AG04449 (cell line): ENCODE measurements at places on chromosomes 4 and X.

DNA sequence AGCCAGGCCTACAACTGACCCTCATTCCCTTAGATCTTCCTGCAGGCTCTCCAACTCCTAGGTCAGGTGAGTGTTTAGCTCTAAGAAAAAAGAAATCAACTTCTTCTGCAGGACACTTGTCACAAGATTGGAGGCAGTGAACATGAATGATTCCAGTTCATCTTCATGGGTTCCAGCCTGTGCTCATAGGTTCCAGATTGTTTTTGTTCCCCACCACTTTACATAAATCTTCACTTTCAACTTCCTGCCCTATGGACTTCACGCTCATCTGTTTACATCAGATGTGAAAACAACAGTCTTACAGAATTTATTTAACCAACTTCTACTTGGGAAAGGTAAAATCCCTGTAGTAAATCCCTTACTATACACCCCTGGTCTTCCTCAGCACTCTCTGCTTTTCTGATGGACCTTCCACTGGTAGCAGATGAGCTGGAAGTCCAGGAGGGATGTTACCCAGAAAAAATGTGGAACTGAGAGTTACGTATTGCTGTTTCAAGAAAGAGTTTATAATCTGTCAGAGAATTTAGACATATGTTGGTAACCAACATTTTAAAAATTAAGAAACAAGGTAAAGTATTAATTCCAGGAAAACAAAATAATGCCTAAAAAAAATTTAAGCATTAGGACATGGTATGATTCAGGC is 62.4 kb downstream of the ANAPC10 start:
- no peak for DNase-seq

DNA sequence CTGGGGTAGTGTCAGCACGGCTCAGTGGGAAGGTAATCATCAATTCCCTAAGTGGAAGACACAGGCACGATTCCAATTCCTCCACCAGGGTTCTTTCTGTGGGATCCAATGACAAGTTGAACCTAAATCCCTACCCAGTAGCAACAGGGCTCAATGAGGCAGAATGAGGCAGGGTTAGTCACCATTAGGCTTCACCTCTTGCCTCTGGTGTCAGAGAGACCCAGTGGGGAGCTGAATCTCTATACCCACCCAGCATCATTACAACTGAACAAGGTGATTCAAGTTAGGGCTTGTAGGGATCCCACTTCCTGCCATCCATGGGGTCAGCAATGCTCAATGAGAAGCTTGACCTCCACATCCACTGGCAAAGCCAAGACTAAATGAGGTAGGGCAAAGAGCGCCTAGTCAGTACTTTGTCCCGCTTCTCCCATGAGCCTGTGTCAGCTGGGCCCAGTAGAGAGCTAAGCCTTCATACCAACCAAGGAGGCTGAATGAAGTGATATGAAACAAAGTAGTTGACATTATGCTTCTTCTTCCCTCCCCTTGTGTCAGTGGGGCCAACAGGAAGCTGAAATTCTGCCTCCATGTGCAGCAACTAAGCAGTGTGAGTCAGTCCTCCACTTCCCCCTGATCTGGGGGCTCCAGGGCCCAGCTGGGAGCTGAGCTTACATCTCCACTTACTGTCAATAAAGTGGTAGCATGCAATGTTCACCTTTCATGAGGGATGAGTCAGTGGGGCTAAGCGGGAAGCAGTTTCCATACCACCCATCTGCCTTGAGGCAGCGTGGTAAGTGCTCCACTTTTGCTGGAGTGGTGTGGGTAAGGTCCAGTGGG is 36.4 kb upstream of the RBM41 start:
- no peak for DNase-seq

GRCh38 chr4:7587433-7588405 is 153.0 kb upstream of the PSAPL1 start:
- DNase-seq: no peak

- DNase-seq: no peak
Measured at GRCh38 chr4:171266671-171267070, 546.5 kb upstream of the GALNTL6 start.
